ENCODE measurements at places on chromosomes 11 and 22. TPM values are rescaled to one million over a fixed set of nuclear protein-coding genes. Genes with fewer than 3 reads are reported as not detected.

DNA sequence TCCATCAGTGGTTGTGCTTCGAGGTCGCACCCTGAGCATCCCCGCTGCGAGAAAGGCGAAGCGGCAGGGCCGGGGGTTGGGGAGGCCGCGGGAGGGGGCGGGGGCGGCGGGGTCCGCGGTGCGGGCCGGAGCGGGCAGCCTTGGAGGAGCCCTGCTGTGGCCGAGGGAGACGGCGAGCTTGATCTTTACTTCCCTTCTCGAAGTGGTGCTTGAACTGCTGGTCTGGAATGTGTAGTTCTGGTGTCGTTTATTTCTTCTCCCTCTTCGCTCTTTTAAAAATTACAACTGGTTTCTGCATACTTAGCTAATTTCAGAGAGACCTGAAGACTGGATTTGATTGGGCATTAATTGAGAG lies 1.1 kb downstream of the APLP2 start:
- DNase-seq: no peak

GRCh38 chr11:29353833-29354232 lies 663.0 kb downstream of the KCNA4 start:
- no peak for DNase-seq

GRCh38 chr11:118791961-118792569 lies 1.1 kb upstream of the DDX6 start:
- DNase-seq: no peak

SHISAL1 gene
- 4.3 TPM for total RNA-seq

ZNF214 gene
- total RNA-seq: 7.3 TPM

SLC25A22 gene
- total RNA-seq: 54.6 TPM

DNA sequence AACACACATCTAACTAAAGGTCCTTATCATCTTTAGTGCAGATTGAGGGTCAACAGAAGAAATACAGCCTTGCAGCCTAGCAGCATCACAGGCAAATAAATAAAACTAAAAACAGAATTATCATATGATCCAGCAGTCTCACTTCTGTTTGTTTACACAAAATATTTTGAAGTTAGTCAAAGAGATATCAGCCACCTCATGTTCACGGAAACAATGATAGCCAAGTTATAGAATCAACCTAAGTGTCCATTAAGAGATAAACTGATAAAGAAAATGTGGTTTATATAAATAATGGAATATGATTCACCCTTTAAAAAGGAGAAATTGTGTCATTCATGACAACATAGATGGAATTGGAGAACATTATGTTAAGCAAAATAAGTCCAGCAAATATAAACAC lies 738.1 kb upstream of the CCDC90B start:
- DNase-seq: no peak

- DNase-seq: no peak
Measured at GRCh38 chr11:122418032-122418431, 237.5 kb upstream of the UBASH3B start.

- DNase-seq: no peak
Measured at GRCh38 chr11:17974246-17974645, 38.6 kb downstream of the SERGEF start.

Measured in neural crest cell (in vitro differentiated cells).